Gastroesophageal sphincter (tissue), 4 donors: ENCODE measurements at places on chromosomes 2 and 18. TPM values are rescaled to one million over a fixed set of nuclear protein-coding genes. Genes with fewer than 3 reads are reported as not detected.

Gene RBM44
- total RNA-seq: 0.45 TPM

Gene CD207
- 0.39 TPM for total RNA-seq

Gene LTBP1
- 493 TPM for total RNA-seq

Gene AOX1
- total RNA-seq: 62.8 TPM

Gene TUBB8B
- 0.78 TPM for total RNA-seq

Gene REEP1
- total RNA-seq: 75.7 TPM

Gene PLCL1
- total RNA-seq: 53.5 TPM

Gene ANKRD62
- total RNA-seq: not detected

Gene PJVK
- 2.9 TPM for total RNA-seq

Gene CRYBA2
- total RNA-seq: not detected

Gene UGT1A7
- total RNA-seq: not detected

Gene SRD5A2
- not detected for total RNA-seq

Gene TIMM21
- total RNA-seq: 32.7 TPM

Gene INPP5D
- total RNA-seq: 10.7 TPM

Gene ZSWIM2
- not detected for total RNA-seq

Gene SMAD4
- 170 TPM for total RNA-seq

Gene PPP1R1C
- total RNA-seq: not detected

Gene TCF7L1
- total RNA-seq: 5.1 TPM
